ENCODE measurements at places on chromosomes 2 and 18. TPM values are rescaled to one million over a fixed set of nuclear protein-coding genes. Genes with fewer than 3 reads are reported as not detected.

GRCh38 chr2:10223471-10223870, 79.2 kb upstream of the HPCAL1 start:
- peak; percentile 47 for DNase-seq

DNA sequence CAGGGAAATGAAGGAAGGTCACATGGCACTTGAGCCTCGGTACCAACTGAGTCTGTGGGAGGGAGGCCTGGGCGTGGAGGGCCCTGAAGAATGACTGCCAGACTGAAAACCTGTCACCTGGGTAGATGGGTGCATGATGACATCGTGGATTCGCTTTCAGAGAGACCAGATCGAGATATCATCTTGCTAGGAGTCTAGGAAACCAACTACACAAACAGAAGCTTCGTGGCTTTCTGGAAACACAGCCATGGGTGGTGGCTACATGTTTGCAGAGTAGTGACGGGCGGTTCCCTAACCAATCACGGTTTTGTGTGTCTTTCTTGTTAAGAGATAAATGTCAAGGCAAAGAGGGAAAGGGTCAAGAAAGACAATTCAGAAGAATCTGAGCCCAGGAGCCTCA, 155.0 kb downstream of the EIPR1 start:
- DNase-seq, result no peak

The SCN7A gene
- total RNA-seq, result 13.0 TPM

GRCh38 chr2:164719996-164720941, 99.0 kb upstream of the GRB14 start:
- no peak for DNase-seq

DNA sequence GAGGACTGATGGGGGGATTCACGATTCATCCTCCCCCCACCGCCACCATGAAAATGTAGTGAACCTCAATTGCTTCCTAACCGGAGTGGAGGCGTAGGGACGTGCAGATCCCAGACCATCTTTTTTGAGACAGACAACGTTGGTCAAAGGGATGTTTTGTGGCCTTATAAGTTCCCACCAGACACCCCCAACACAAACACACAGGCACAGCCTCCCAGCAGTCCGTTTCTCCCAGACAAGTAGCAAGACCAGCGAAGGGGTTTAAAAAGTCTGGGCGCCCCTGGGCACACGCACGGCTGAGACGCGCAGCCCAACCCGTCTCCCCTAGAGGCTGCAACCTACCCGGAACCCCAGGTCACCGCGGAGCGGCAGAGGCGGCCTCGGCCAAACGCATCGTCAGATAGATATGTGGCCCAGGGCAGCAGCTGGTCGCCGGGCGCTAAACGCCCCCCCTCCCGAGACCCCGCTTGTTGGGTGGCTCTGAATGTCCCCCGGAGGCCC, 1.3 kb downstream of the GBX2 start:
- DNase-seq, result no peak

GRCh38 chr2:193240752-193241151, 1046.0 kb upstream of the TMEFF2 start:
- DNase-seq, result no peak

GRCh38 chr2:37189452-37190153, 1.1 kb upstream of the SULT6B1 start:
- peak; percentile 78 for DNase-seq

The PLEKHH2 gene
- total RNA-seq, result 5.2 TPM

DNA sequence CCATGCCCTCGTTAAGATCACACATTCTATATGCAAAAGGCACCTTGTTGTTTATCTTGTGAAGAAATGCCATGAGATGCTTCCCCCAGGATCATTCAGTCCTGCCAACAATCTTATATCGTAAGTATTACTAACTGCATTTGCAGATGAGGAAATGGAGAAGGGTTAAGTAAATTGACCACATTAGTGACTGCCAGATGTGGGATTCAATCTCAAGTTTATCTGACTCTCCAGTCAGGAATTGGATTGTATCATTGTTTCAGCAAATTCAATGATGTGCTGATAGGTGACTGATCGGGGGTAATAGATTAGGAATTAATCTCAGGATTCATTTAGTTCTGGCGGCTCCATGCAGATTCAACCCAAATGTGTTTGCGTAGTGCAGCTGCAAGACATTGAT, 106.2 kb downstream of the CNTNAP5 start:
- no peak for DNase-seq

DNA sequence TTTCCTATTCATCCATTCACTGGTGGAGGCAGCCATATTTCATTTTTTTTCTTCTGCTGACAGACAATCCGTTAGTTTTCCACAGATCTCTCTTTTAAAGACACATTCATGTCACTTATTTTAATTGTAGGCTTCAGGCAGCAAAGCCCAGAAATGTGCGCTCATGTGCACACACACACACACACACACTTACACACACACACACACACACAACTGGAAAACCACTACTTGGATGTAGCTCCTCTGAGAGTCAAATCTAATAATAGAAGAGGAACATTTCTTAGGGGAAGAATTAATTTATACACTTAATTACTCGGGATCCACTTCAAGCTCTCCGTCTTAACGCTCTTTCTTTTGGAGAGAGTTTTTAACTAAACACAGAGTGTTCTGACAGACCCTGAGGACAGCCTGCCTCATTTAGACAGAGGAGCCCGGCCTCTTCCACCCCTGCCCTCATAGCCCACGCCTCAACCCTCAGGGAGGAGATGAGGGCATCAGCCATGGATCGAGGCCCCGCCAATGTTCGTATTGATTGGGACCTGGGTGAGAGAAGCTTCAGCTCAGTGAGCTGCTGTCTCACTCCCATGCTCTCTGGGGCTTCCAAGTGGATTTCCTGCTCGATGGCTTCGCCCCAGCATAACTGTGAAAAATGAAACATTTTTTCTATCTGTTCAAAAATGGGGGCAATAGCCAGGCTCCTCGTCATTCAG, 261.4 kb upstream of the SKOR2 start:
- DNase-seq, result no peak

DNA sequence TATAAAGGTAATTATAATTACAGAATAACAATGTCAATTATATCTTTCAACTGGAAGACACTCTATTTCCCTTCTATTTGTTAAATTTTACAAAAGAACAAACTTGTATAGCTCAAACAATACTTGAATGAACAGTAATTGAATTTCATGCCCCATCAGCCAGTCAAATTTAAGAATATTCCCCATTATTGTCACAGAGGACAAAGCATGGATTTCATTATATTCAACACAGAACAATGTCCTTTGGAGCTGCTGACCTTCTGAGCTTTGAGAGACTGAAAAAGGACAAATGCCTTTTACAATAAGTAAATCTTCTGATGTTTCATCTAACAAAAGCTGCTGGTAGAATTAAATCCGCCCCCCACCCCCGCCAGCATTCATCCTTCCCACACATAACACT, 187.5 kb upstream of the MC4R start:
- no peak for DNase-seq

The LPIN2 gene
- total RNA-seq, result 9.3 TPM

- DNase-seq, result no peak
These were observed 95.7 kb downstream of the MAIP1 start for GRCh38 chr2:200050921-200051610.

- peak; percentile 14 for DNase-seq
These were observed 145.6 kb downstream of the HDAC4 start for GRCh38 chr2:239255218-239255617.

DNA sequence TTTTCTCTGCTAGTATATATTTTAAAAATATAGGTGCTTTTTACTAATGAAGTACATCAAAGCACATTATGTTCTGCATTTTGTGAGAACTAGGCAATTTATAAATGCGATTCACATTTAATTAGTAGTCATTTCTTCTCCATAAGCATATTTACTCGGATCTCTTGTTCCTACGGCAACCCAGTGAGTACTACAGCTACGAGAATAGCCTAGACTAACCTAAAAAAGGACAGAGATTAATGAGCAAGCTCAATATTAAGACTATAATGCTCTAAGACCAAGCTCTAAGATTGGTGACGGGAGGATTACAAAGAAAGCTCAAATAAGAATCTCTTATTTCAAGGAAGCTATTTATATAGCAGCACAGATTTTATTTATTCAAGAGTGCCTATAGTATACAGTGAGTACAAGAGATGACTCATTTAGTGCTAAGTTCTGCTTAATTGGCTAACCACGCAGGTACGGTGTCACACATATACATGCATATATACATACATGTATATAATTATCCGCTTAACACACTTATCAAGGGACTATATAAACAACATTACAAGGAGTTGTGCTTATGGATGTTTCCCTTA, 364.7 kb downstream of the GPD2 start:
- DNase-seq, result no peak

The HRH4 gene
- total RNA-seq, result 0.08 TPM

DNA sequence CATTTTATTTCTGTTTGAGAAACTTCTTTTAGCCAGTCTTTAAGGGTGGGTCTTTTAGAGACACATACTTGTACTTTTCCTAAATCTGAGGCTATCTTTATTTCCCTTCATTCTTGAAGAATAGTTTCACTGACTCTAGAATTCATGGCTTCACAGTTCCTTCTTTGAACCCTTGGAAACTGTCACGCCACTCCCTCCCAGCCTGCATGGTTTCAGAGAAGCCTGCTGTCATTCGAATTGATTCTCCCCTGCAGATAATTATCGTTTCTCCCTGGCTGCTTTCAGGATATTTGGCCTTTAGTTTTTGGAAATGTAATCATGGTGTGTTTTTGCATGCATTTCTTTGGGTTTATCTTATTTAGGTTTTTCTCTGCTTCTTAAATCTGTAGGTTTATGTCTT, 72.0 kb upstream of the REV1 start:
- DNase-seq, result no peak

- DNase-seq, result no peak
These were observed 3.9 kb downstream of the ANKRD44 start for GRCh38 chr2:197306696-197307040.

GRCh38 chr2:239569401-239570090, 168.7 kb upstream of the HDAC4 start:
- DNase-seq, result no peak

The FBXO41 gene
- total RNA-seq, result 1.3 TPM

- no peak for DNase-seq
These were observed 24.2 kb upstream of the C2orf42 start for GRCh38 chr2:70214953-70215549.

The CNTNAP5 gene
- not detected for total RNA-seq

The LINC00305 gene
- not detected for total RNA-seq

DNA sequence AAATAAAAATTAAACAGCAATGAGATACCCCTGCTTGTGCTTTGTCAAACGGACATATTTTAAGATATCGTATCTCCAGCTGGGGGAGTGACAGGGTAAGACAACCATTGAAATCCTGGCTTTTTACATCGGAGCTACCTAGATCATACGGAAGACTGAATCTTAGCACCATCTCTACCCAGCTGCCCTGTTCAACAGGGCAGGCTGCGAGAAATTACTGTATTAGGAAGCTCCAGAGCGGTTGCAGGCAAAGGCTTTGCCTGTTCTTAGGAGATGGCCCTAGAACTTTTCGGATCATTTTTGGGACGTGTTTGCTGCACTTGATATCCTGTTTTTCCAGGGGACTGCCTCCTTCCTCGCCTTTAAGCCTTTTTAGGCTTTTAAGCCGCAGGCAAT, 2.0 kb upstream of the PRKCE start:
- DNase-seq, result no peak

DNA sequence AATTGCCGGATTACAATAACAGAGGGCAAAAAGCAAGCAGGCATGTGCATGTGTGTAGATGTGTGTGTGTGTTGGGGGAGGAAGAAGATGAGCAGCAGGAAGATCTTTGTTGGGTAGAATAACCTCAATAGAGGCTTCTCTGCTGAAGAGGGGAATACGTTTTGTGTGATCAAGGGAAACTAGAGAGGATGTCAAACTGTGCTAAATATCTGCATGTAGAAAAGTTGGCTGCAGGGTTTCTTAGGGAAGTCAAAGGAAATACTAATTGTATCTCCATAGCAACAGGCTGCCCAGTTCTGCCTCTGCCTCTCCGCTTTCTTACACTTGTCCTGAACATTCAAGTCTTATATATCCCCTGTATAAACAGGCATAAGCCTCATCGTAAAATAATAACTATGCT, 190.1 kb upstream of the RND3 start:
- no peak for DNase-seq

DNA sequence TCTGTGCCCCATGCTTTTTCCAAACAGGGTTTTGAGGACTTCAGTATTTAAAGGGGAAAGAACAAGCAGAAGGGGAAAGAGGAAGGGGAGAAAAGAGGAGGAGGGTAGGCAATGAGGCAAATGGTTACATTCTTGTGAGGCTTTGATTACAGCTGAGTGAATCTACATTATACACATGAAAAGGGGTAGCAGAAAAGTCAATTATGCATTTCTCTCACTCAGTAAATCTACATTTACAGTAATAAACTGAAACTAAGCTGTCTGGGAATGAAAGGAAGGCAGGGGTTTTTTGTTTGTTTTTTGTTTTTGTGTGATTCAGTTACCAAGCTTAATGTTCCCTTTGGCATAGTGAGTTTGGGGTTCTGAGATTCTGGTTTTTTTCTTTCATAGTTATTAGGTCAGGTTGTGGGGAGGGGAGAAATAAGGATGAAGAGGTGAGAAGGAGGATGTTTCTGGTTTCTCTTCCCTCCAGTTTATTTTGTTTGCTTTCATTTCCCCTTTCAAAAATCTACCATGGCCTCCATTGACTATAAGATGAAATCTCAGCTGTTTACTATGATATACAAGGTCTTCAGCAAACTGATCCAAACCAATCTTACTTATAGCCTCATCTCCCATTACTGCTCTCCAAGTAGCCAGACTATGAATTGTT, 18.7 kb downstream of the C18orf63 start:
- DNase-seq, result no peak

- DNase-seq, result no peak
These were observed 24.2 kb downstream of the WDR75 start for GRCh38 chr2:189465478-189465877.

- no peak for DNase-seq
These were observed 18.3 kb downstream of the COL4A3 start for GRCh38 chr2:227182765-227183164.

DNA sequence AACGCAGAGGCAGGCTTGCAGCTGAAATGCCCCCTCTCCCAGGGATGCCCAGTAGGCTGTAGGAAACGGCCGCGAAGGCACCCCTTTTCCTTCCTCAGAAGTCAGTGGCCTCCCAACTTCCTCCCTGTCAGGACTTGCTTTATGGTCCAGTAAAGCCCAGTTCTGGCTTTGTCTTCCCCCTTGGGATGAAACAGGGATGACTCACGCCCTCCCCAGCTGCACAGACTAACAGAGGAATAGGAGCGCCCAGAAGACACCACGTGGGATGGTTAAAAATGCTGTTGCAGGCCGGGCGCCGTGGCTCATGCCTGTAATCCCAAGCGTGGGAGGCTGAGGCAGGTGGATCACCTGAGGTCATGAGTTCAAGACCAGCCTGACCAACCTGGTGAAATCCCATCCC, 6.9 kb downstream of the CREG2 start:
- DNase-seq, result peak; percentile 79

- no peak for DNase-seq
These were observed 244.1 kb downstream of the NCKAP5 start for GRCh38 chr2:133324150-133324561.

DNA sequence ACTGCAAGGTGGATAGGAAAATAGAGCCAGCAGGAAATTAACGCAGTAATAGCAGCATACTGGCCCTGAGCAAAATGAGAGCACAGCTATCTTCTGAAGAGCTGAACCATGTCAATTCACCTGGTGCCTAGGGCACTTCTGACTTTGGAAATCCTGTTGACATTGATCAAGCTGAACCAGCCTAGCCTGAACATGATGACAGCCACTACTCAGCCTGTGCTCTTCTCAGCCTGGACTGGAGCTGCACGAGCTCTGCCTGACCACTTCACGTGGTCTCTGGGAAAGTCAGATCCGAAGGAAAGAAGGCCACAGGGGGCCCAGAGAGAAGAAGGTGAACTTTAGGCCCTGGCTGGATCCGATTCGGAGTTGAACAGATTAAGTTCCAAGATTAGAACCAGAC, 421.9 kb downstream of the LPIN1 start:
- DNase-seq, result no peak

- DNase-seq, result no peak
These were observed 330.2 kb downstream of the DSC3 start for GRCh38 chr18:30712383-30712782.

The TFPI gene
- 22.3 TPM for total RNA-seq
